Type B pancreatic cell (in vitro differentiated cells): ENCODE measurements at places on chromosomes 12 and 14. TPM values are rescaled to one million over a fixed set of nuclear protein-coding genes. Genes with fewer than 3 reads are reported as not detected.

KRT78 gene
- 14.7 and 29.1 TPM in 2 replicates for total RNA-seq

CLEC9A gene
- total RNA-seq = not detected in 2 replicates

NPFF gene
- total RNA-seq = not detected in 2 replicates

GRCh38 chr12:95178136-95178535 lies 39.1 kb downstream of the FGD6 start:
- peak overlapping the region; percentile 7 for H3K4me3 ChIP-seq
- peaks cover 7% of the 10 kb centered on the region for H3K36me3 ChIP-seq
- DNase-seq = no peak
- H3K4me1 ChIP-seq = peaks cover 22% of the 10 kb centered on the region

- no peak for DNase-seq
- no peak overlapping the region for H3K27ac ChIP-seq
- peaks cover 4% of the 10 kb centered on the region for H3K36me3 ChIP-seq
- no peaks in the 10 kb centered on the region for H3K4me1 ChIP-seq
- H3K4me3 ChIP-seq = no peak overlapping the region
Measured at GRCh38 chr12:30570211-30570890, 125.3 kb downstream of the IPO8 start.

GRCh38 chr12:121264951-121265515 lies 31.5 kb downstream of the CAMKK2 start:
- no peak overlapping the region for H3K27ac ChIP-seq
- peaks cover 24% of the 10 kb centered on the region for H3K36me3 ChIP-seq
- DNase-seq = no peak
- no peak overlapping the region for H3K4me3 ChIP-seq
- H3K27me3 ChIP-seq = no peaks in the 10 kb centered on the region
- no peaks in the 10 kb centered on the region for H3K4me1 ChIP-seq

DNA sequence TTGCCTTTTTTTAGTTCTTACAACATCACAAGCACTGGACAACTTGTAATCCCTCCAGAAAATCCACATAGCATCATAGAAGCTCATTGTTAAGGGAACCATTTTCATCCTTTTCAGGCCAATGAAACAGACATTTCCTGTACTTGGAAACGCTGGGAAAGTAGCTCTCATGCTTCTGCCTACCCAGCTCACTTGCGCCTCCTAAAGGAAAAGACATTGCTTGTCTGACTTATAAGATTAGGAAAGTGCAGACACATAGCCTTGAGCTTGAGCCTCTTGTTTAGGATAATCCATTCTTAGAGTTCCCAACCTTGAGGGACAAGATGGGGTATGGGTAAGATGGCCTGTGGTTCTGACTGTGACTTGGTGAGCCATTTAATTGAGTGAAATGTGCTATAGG lies 589.5 kb downstream of the NOVA1 start:
- H3K4me1 ChIP-seq = no peaks in the 10 kb centered on the region
- H3K27ac ChIP-seq = no peak overlapping the region
- H3K27me3 ChIP-seq = no peaks in the 10 kb centered on the region
- H3K4me3 ChIP-seq = no peak overlapping the region
- DNase-seq = no peak

DNA sequence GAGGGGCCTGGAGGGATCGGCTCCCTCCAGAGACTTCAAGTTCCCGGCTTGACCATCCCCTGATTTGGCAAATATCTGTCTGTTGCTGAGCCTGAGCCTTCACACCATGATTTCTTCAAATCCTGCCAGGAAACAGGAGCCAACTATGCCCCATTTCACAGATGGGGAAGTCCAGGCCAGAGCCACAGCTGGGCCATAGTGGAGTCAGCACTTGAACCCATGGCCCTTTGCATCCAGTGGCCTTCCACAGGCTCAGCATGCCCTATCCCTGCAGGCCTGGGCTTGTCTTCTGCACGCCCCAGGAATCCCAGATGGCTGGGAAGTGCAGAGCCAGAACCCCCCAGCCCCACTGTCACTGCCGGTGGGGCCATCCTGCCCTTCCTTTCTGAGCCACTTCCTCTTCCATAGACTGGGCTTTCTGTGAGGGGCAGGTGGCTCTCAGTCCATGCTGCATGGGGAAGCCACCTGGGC lies 44.9 kb downstream of the CYP46A1 start:
- no peaks in the 10 kb centered on the region for H3K27me3 ChIP-seq
- no peak overlapping the region for H3K4me3 ChIP-seq
- H3K36me3 ChIP-seq = no peaks in the 10 kb centered on the region
- no peak for DNase-seq
- peaks cover 9% of the 10 kb centered on the region for H3K4me1 ChIP-seq

GRCh38 chr12:48671231-48671856 lies 10.7 kb downstream of the KANSL2 start:
- no peak overlapping the region for H3K4me3 ChIP-seq
- no peak overlapping the region for H3K27ac ChIP-seq
- DNase-seq = no peak
- no peaks in the 10 kb centered on the region for H3K4me1 ChIP-seq
- peaks cover 17% of the 10 kb centered on the region for H3K36me3 ChIP-seq

- DNase-seq = no peak
- peaks cover 34% of the 10 kb centered on the region for H3K4me1 ChIP-seq
- H3K4me3 ChIP-seq = peak overlapping the region; percentile 1
- H3K27me3 ChIP-seq = no peaks in the 10 kb centered on the region
- peaks cover under 1% of the 10 kb centered on the region for H3K36me3 ChIP-seq
- H3K27ac ChIP-seq = peak overlapping the region; percentile 32
Measured at GRCh38 chr14:68198713-68199495, 379.3 kb downstream of the RAD51B start.

DNA sequence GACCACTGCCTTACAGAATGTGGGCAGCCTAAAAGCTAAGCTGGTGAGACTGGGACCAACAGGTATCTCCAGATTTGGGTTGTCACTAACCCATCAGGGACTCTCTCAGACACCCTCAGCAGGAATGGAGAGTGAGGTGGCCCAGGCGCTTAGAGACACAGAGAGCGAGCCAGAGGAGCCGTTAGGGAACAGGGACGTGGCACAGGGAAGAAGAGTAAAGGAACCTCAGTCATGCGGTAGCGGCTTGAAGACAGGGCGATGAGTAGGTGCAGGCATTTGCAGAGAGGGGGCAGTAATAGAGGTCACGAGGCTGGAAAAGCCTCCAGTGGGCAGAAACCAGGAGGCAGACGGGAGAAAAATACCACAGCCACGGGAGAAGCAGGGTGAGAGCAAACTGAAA lies 158.0 kb upstream of the CCND2 start:
- no peak overlapping the region for H3K4me3 ChIP-seq
- no peaks in the 10 kb centered on the region for H3K36me3 ChIP-seq
- peaks cover 10% of the 10 kb centered on the region for H3K4me1 ChIP-seq
- H3K27ac ChIP-seq = no peak overlapping the region
- H3K27me3 ChIP-seq = peaks cover 47% of the 10 kb centered on the region
